ENCODE measurements at places on chromosomes 2 and 18.
A peak's percentile ranks its signal among the peaks of the same experiment; 100 is the strongest.

DNA sequence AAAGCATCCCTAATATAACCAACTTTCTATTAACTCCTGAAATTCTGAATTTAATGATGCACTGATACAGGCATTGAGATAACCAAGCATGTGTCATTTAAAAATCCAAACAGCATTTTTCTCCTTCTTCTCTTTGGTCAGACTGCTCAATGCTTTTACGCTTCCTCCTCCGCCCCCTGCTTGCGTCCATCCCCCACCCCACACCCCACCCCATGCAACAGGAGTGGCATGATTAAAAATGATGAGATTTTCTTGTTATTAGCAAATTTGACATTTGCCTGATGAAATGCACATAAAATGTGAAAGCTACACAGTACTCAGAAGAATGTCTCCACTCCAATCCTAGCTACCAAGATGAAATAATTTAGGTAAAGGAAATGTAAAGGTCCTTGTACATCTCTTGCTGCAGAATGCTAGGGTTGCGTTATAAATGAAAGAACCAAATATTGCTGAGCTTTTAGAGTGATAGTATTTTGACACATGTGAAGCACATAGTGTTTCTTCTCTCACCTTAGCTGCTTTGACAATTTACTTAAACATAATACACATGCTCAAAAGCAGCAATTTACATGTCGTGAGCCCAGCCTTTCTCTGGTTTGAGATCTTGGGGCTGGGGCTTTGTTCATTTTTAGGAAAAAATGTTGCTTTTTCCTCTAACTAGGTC is 263.8 kb downstream of the MEIS1 start:
- no peak for DNase-seq

- no peak for DNase-seq
Observed at GRCh38 chr2:24362253-24362652, 1.9 kb upstream of the ITSN2 start.

GRCh38 chr18:55351980-55352714 is 235.8 kb downstream of the TCF4 start:
- no peak for DNase-seq

DNA sequence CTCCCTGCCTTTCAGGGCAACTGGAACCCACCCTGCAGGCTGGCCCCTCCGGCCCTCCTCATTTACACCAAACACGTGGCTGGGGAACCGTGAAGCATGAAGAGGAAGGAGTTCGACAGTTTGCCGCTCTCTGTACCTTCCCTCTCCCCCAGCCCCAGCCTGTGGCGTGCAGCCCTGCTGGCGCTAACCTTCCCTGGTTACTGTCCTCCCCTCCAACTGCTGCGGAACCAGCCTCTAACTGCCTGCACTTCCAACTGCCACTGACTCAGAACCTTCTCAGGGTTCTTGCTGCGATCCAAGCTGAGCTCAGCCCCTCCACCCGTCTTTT is 19.2 kb upstream of the GNAL start:
- no peak for DNase-seq

DNA sequence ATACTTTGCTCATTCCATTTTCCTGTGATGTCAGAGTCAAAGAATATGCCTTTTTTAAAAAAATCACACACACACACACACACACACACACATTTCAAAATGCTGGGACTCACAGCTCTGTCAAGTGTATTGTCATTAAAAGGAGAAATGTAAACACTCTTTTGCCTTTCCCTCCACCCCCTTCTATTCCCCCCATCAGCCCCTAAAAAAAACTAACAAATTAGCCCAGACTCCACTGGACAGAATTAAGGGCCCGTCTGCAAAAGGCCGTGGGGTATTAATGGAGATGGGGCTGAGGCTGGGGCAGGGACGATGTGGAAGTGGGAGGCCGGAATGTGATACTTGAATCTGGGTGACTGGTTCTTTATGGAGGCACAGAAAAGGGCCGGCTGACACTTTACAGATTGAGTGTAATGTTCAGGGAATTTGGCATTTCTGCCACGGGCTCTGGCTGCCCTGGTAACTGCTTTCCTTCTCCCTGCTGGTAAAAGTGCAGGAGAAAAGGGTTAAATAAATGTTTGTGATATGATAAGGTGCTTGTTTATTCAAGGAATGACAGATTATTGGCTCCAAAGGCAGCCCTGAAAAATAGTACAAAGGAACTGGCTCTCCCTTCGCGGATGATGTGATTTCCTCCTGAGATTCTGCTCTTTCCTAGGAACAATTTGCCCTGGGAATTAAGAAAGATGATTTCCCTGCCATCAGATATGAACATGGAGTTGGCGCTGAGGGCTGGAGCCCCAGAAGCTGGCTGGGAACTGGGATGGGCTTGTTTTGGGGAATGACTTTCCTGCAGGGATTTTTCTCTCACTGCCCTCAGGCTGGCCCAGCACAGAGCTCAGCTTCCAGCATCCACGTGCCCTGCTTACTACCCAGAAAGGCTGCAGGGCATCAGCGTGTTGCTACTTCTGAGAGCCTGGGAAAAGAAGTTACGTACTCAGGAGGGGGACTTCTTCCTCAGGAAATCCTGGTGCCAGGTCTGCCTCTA is 52.8 kb upstream of the CTAGE1 start:
- no peak for DNase-seq

GRCh38 chr2:206023183-206023582 is 62.8 kb downstream of the INO80D start:
- DNase-seq = no peak

- DNase-seq = peak; percentile 67
Observed at GRCh38 chr2:16657671-16658070, 8.0 kb downstream of the CYRIA start.

DNA sequence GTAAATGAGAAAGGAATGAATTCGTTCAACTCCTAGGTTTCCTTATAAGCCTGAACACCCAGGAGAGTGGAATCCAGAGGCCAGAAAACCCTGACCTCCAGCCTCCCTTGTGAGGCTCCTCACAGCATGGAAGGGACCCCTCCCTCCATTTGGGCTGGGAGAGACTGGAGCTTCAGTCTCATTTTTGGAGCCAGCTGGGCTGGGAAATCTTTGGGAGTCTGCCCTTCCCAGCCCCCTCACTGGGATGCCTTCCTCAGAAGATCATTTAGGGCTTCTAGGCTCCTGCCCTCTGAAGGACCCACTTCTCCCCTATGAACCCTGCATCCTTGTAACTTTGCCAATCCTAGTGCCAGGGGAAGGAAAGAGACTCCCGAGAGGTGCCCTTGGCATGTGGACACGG is 346.1 kb downstream of the CYP26B1 start:
- DNase-seq = no peak

DNA sequence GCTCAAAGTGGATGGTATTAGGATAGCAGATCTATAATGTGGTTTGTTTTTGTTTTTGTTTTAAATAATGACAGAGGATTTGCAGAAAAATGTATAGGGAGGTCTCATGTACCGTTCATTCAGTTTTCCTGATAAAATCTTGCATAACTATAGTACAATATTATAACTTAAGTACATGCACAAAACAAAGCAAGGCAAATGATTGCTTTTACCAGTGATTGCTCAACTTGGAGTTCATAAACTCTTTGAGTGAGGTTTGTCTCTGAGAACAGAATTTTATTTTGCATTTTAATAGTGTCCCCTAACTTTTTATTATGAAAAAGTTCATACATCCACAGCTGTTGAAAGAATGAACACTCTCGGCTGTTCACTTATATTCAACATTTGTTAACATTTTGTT is 96.6 kb downstream of the MAP4K4 start:
- DNase-seq = no peak

GRCh38 chr2:73112026-73112912 is 479 bp downstream of the RAB11FIP5 start:
- DNase-seq = peak; percentile 34

GRCh38 chr2:143473820-143474219 is 344.6 kb downstream of the ARHGAP15 start:
- no peak for DNase-seq

GRCh38 chr2:219026946-219027345 is 14.4 kb downstream of the CFAP65 start:
- DNase-seq = no peak

GRCh38 chr2:215435870-215436704 is at the start of gene FN1:
FN1 (minus strand) TSS chr2:215436068; CDS start chr2:215435802, 266 bp downstream.
- DNase-seq = peak; percentile 88

DNA sequence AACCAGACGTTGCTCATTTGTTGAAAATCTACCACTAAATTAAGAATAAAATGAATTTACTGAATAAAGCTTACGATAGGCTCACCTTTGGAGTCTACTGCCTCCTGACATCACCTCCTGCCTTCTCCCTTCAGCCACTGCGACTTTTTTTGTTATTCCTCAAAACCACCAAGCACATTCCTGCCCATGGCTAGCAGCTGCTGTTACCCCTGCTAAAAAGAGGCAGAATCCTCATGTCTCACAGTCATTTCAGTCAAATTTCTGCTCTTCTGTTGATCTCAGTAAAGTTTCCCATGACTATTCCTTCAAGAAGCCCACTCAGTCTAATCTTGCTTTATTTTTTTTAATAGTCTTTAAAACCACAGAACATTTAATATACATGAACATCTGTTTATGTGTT is 40.8 kb upstream of the ANKRD62 start:
- DNase-seq = no peak

DNA sequence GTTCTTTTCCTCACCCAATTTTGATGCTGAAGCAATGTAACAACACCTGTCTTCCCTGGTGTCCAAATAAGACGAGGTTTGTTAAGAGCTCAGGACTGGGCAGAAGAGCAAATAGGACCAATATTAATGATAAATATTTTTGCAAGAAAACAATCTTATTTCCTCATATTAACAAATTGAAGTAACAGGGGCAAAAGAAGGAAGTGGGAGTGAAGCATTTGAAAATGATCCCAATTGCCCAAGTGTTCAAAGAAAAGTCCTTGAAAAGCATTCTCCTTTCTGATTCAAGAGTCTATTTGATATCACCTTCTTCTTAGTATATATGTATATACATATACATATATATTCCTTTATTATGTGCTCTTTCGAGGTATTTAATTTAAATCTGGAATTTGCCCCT is 418.8 kb downstream of the ARHGAP15 start:
- peak; percentile 39 for DNase-seq

DNA sequence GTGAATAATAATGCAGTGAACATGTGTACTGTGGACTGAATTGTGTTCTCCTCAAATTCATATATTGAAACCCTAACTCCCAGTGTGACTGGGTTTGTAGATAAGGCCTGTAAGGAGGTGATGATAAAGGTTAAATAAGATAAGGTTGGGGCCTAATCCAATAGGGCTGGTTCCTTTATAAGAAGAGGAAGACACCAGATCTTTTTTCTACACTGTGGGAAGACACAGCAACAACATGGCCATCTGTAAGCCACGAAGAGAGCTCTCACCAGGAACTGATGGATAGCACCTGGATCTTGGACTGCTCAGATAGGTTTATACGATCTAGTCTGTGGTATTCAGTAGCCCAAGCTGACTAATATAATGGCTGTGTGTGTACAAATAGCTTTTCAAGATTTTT is 66.8 kb downstream of the BMPR2 start:
- no peak for DNase-seq

DNA sequence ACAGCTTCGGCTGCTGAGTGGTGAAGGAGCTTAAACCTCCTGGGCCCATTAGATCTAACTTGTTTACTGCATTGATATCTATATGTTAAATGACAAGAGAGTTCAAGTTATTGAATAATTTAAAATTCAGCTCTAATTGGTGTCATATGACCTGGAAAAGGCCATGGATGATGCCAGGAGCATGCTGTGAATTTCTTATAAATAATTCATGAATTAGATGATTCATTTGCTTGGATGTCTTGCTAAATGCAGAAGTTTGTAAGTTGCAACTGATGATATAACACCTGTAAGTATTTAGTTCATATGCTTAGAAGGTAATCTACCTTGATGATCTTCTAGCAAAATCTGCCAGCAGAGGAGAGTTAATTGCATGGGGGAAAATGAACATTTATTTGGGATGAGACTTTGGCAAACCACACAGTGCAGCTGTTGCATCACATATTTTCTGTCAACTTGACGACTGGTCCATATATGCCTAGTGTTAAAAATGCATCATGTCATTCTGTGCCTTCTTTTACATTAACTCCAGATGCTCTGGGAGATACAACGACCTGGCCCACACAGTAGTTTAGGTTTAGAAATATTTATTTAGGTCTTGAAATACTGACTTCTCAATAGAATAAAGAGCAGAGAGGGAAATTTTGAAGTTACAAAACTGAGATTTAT is 226.3 kb downstream of the KIAA1328 start:
- DNase-seq = no peak

DNA sequence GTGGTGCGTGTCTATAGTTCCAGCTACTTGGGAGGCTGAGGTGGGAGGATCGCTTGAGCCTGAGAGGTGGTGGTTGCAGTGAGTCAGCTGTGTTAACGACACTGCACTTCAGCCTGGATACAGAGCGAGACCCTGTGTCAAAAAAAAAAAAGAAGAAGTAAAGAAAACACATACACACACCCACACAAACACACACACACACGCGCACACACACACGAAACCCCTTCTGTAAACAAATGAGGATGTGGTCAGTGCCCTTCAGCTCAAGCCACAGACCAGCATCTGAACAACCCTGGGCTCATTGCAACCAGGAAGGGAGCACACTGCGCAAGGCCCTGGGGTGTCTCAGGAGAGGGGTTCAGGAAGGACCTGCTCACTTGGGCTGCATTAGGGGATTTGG is 47.9 kb upstream of the KCNF1 start:
- DNase-seq = peak; percentile 84

DNA sequence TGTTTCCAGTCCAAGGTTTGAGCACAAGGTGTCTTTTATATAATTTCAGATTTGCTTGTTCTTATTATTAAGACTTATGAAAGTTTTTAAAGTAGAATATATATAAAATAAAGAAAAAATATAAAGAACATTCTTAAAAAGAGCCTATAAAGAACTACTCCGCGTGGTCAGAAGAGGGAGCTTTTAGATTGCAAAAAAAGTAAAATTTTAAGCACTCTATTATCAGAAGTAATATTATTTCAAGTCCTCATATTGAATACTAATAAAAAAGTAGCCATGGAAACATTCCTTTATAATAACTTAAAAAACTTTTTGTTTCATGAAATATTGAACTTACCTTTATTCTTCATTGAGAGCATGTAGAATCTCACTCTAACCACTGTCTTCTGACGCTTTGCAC is 51.4 kb downstream of the LINC00305 start:
- no peak for DNase-seq

DNA sequence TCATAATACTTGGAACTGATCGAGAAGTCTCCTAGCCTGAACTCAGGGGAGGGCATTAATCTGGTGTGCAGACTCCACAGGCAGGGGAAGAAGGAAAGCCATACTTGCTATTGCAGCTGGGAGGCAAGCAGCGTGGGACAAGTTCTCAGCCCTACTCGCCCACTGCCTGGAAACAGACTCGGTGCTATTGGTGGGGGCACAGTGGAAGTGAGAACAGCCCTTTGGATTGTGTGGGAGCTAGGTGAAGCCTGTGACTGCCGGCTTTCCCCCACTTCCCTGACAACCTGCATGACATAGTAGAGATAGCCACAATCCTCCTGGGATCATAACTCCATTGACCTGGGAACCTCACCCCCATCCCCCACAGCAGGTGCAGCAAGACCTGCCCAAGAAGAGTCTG is 301.3 kb downstream of the RIT2 start:
- no peak for DNase-seq

- DNase-seq = peak; percentile 37
Observed at GRCh38 chr2:192500550-192501200, 305.9 kb upstream of the TMEFF2 start.

- DNase-seq = no peak
Observed at GRCh38 chr2:142756430-142756829, 121.0 kb upstream of the KYNU start.
